Cerebellar cortex (tissue), 1 donor: ENCODE measurements at places on chromosomes 3 and 15.
A peak's percentile ranks its signal among the peaks of the same experiment; 100 is the strongest.

DNA sequence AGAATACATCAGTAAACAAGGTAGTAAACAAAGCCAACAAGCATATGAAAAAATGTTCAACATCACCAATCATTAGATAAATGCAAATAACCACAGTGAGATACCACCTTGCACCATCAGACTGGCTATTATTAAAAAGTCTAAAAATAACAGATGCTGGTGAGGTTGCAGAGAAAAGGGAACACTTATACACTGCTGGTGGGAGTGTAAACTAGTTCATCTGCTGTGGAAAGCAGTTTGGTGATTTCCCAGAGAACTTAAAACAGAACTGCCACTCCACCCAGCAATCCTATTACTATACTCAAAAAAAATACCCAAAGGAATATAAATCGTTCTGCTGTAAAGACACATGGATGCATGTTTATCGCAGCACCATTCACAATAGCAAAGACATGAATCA is 30.3 kb upstream of the ZBTB38 start:
- DNase-seq, result no peak

DNA sequence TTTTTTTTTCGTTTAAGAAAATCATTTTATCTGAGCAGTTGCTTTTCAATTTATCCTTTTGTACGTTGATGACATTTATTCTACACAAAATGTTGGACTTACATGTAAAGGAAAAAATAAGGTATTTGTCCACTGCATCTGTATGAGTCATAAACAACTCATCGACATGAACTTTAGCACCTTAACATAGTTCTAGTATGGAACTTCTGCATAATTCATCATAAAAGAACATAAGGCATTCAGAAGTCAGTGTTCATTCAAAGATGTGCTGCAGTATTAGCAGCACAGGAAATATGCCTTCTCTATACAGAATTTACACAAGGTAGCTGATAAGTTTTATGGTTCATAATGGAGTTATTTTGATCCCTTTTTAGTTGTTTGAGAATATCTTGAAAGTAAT is 801.6 kb downstream of the CADM2 start:
- DNase-seq, result no peak

GRCh38 chr15:79812541-79812940 is 84.3 kb downstream of the MTHFS start:
- peak; percentile 40 for DNase-seq

DNA sequence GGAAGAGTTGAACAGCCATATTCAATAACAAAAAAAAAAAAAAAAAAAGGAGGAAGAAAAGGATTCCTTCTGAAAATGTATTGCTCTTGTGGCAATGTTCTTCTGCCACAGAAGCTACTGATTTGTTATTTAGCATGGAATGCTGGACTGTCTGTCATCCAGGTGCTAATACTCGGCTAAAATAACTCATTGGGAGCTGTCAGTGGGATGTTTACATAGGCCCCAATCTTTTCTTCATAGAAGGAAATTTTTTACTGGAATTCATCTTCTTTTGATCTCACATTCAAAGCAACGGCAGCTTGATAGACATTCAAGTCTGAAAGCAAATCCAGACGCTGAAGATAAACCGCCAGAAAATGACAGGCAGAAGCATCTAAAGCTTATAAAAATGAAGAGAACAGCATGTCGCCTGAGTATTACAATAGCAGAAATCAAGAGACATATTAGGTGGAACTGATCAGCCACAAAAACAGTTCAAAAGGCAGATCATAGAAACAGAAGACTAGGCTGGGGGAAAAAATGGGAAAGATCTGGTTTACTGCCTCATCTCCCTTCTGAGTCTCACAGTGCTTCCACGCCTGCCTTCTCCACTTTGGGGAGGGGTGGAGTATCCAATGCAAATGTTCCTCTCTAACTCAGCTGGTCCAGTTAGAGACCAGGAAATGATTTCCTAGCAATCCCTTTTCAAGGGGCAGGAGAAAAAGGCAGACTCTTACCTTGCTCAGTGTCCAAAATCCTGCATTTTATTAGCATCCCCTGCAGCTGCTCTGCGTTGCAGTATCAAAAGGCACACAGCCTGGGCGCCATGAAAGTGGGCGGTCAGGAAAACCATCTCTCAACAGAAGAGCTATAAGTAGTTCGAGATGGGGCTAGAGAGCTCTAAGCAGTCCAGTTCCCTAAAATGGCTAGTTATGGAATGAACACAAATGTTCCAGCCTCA is 451.9 kb downstream of the FOXP1 start:
- DNase-seq, result no peak
